ENCODE measurements at places on chromosomes 1 and 21.

DNA sequence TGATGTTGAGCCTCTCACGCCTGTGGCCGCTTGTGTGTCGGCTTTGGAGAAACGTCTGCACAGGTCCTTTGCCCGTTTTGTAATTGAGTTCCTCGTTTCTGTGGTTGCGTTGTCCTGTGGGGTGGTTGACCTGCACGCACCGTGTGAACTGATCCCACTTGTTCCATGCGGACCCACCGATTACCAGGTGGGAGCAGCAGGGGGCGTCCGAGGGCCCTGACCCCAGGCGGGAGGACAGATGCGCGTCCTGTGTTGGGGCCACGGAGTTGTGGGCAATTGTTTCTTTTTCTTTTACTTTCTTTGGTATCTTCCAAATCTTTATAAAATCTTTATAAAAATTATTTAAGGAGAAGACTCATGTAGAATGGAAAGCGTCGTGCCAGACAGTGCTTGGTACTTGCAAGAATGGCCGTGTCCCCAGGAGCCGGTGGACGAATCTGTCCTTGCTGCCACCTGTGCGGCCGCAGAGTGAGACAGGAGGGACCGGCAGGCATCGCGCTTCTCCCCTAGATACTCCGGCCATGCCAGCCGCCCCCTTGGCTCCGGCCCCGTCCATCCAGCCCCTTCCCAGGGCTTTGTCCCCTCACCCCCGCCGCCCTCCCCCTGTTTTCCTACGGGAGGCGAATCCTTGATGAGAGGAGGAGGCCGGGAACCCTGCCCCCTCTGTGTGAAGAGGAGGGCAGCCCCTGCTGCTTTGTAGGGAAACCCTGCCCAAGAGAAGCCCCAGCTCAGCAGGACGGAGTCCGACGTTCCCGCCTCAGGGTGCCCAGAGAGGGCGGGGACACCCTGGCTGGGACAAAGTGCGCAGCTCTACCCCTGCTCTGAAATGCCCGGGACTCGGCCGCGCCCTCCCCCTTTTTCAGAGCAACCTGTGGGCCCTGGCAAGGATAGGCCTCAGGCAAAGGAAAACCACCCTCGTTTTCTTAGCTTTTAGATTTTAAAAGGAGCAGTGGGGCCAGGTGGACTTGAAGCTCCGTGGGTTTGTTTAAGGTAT, 41.7 kb downstream of the PRKCZ start:
- no peak for DNase-seq

GRCh38 chr1:30879940-30880677, 28.4 kb downstream of the SDC3 start:
- DNase-seq, result no peak

GRCh38 chr21:42427809-42428419, 24.2 kb downstream of the UBASH3A start:
- no peak for DNase-seq

GRCh38 chr1:206556047-206556749, 48.9 kb downstream of the RASSF5 start:
- DNase-seq, result no peak
